NCI-H1930 (cell line): ENCODE measurements at places on chromosomes 12 and 14.

GRCh38 chr14:67653651-67654280 is 20.7 kb downstream of the VTI1B start:
- no peak for DNase-seq

- no peak for DNase-seq
Measured at GRCh38 chr14:33126433-33126832, 187.8 kb downstream of the NPAS3 start.

DNA sequence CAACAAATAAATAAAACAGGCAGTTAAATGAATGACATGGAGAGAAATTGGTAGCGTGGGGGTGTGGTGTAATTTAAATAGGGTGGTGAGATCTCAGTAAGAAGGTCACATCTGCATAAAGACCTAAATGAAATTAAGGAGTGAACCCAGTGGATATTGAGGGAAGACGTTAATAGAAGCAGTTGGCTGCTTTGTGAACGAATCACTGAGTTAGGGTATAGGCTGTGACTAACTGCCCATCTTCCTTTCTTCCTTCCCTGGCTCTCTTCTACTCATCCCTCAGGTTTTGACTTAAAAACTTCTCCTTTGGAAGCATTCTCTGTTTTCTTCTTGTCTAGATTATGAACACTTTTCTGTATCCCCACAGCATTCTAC is 64.7 kb downstream of the BTG1 start:
- no peak for DNase-seq

DNA sequence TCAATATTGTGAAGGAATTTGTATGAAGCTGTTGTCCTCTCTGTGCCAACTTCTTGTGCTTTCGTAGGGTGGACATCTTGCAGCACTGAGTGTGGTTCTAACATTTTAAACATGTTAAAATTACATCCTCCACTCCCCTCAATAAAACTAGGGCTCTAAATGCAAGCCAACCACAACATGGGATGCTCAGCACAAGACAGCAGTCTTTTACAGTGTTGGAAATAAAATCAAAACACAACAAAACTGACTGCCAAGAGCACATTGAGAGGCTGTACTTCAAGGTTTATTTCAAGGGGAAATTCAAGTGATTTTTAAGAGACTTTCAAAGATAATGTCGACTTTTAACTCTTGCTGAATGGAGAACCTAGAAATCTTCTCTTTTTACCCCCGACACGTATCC is 396.9 kb downstream of the TMTC2 start:
- DNase-seq: no peak

- no peak for DNase-seq
Measured at GRCh38 chr14:22046063-22046462, 372.4 kb upstream of the OR4E1 start.

DNA sequence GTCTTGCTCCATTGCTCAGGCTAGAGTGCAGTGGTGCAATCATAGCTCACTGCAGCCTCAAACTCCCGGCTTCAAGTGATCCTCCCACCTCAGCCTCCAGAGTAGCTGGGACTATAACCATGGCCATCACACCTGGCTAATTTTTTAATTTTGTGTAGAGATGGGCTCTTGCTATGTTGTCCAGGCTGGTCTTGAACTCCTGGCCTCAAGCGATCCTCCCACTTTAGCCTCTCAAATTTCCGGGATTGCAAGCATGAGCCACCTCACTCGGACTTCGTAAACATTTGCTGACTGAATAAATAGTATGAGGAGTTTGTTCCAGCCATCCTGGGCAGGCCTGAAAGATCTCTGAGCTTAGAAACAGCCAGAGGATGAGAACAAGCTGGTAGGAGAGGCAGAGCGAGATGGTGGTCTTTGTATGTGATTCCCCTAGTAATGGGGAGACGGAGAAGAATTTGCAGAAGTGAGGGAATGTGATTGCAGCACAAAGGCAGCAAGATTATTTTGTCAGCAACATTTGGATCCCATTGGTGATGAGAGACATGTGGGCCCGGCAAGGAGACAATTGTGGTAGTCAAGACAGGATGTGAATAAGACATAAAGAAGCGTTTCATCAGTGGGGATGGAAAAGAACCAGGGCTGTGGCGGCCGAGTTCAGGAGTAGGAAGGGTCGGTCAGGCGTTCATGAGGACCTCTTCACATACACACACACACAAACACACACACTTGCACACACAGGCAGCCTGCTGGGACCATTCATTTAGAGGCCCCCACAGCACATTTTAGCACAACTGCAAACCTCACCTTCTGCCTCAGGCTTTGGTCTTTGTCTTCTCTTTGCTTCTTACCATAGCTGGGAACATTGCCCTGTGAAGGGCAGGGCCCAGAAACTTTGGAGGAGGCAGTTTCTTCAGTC is 155.5 kb downstream of the ZFP36L1 start:
- DNase-seq: no peak

- no peak for DNase-seq
Measured at GRCh38 chr14:88516861-88517357, 37.9 kb downstream of the PTPN21 start.

DNA sequence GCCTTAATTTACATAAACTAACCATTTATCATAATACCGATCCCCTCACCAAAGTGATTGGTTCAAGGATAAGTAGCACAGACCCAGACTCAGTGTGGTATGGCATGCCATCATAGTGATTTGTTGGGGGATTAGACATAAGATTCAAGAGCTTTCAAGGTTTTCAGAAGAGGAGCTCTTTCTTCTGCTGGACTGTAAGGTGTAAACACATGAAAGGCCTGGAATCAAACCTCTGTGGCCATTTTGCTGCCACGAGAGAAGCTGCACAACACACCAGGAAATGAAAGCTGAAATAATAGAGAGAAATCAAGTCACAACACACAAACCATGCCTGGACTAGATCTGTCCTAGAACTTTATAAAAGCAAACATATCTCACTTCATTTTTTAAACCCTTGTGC is 30.8 kb downstream of the BTG1 start:
- DNase-seq: no peak

GRCh38 chr12:71476513-71476912 is 36.9 kb downstream of the LGR5 start:
- DNase-seq: no peak

- no peak for DNase-seq
Measured at GRCh38 chr12:19243551-19243950, 114.0 kb downstream of the PLEKHA5 start.

GRCh38 chr14:52876806-52877205 is 74.0 kb downstream of the FERMT2 start:
- no peak for DNase-seq

- DNase-seq: no peak
Measured at GRCh38 chr12:10941369-10941768, 2.3 kb upstream of the TAS2R14 start.

GRCh38 chr12:113232089-113232839 is 11.0 kb downstream of the TPCN1 start:
- no peak for DNase-seq

DNA sequence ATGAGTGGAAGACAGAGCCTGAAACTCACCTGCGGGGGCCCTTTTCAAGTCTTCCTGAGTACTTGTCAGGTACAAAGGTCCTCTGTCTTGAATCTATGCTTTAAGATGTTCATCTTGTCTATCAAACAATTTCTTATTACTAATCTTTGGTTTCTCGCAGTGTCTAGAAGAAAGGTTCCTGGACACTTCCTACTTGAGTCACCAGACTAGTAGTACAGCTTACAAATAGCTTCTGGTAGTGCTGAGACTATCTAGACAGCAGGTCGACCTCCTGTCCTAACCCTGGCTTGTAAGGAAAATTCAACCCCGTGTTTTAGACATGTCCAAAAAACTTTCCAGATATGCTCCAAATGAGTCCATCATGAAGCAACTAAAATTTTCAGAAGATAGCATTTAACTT is 11.2 kb upstream of the ARID2 start:
- DNase-seq: no peak

DNA sequence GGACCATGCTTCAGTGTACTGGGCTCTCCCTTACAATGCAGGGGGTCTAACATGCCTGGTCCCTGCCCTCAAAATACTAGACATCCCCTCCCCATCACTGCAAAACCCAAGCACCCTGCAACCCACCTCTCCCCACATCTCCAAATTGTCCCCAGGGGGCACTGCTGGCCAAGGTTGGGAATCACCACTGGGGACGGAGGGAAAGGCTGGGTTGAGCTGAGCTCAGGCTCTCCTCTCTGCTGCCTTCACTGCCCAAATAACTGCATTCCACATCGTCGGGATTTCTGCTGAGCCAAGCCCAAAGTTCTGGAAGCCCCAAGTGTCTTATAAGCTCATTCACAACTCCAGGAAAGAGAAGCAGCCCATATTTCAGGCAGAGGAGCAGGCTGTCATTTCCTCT is 69.6 kb downstream of the NT5DC3 start:
- no peak for DNase-seq

DNA sequence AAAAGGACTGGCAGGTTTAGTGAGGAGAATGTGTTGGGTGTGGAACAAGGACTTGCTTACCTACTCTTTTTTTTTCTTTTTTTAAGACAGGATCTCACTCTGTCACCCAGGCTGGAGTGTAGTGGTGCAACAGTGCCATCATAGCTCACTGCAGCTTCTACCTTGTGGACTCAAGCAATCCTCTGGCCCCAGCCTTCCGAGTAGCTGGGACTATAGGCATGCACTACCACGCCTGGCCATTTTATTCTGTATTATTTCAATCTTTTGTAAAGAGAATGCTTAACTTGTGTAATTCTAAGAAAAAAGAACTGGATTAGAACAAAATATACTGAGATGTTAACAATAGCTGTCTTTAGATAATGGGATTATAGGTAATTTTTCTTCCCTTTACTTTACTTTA is 1.9 kb upstream of the VRTN start:
- DNase-seq: no peak

GRCh38 chr12:103679421-103680170 is 92.5 kb downstream of the STAB2 start:
- no peak for DNase-seq

GRCh38 chr12:6532927-6533652 is 1.2 kb upstream of the GAPDH start:
- peak; percentile 61 for DNase-seq

DNA sequence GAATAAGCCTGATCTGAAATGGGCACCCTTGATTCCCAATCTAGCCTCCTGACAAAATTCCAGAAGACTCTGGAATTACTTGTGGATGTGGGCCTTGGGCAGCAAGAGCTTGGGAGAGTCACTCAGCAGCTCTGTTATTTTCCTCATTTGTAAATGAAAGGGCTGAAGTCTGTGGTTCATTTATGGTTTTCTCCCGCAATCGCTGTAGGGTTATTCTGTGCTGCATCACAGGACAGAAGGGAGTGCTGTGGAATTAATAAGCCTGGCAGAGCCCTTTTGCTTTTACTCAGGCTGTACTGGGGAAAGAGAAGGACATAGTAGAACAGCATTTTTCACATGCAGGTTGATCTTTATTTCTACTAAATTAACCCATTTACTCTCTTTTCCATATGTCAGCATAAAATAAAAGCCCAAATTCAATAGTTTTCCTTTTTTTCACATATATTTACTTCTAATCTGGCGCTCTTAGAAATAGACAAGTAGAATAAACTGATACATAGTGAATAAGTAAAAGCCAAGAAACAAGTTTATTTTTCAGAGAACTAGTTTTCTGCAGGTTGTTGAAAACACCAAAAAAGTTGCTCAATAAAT is 49.2 kb downstream of the DUSP16 start:
- DNase-seq: no peak

- DNase-seq: no peak
Measured at GRCh38 chr12:40105265-40105514, 691 bp downstream of the SLC2A13 start.

GRCh38 chr14:35122696-35123387 is 490 bp downstream of the PRORP start:
- DNase-seq: no peak

GRCh38 chr12:25152055-25152454 is 42.9 kb downstream of the DNAI7 start:
- no peak for DNase-seq

DNA sequence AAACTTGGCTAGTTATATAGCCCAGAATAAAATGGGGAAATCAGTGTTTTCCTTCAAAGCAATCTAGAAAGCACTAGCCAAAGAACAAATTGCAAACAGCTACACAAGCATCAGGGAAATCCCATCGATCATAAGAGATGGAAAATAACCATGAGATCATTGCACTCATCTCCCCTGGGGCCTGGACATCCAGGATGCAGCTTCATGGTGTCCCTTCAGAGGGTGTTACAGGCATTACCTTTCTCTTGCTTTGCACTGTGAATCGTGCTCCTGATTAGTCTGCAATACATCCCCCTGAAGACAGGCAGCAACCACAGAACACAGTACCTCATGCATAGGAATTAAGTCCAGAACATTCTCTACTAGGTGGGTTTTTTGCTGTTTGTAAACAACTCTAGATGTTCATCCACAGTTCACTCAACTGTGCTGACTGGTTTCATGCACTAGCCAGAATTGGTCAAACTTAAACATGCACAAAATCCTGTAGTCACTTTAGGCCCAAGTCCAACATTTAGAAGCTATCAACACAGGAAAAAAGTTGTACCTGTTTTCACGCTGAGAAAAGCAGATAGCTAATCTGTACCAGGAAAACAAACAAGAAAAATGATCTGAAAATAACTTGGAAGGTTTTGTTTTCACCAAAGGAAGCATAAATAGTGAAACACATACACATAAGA is 120.1 kb downstream of the ZFP36L1 start:
- no peak for DNase-seq

DNA sequence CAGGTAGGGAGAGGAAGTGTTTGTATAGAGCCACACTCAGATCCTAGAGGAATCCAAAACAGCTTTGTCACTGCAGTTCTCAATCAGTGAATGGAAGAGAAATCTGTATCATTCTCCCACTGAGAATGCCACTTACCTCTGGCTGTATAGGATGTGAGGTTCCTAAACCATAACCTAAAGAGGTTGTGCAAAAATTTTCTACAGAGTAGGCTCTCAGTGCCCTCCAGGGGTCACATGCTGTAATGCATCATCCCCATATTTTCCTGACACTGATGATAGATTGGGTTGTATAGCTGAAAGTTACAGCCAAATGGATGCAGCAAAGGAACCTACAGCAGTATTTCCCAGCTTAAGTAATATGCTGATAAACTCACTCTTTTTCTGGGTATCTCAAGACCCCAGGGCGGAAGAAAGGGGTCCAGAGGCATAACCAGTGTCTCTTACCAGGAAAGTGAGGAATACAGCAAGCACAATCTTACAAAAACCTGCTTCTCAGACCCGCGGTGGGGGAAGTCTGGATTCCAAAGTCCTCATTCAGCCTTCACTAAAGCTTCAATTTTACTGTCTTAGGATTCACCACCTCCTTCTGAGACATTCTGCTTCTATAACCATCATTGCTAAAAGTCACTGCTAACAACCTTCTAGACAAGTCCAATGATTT is 3.8 kb downstream of the BCDIN3D start:
- peak; percentile 10 for DNase-seq

DNA sequence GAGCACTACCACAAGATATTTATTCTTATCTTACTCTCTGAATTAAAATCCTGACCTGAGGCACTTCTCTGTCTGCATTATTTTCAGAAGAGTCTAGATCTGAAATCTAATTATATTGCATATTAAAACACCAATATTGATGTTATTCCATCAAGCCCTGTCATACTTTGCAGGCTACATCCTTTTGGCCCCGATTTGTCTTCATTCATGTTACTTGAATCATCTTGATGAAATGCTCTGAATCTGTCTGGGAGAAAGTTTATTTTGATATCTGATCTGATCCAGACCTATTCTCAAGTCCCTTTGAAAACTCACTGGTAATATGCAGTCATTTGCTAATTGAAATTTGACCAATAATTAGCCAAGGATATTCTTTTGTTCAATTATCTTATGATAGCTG is 79.9 kb downstream of the BBS10 start:
- DNase-seq: no peak

- DNase-seq: no peak
Measured at GRCh38 chr12:97324471-97324870, 138.1 kb upstream of the RMST start.

- DNase-seq: no peak
Measured at GRCh38 chr12:77555074-77555473, 275.6 kb upstream of the NAV3 start.

- DNase-seq: no peak
Measured at GRCh38 chr12:109815757-109816617, 17.2 kb downstream of the TRPV4 start.
